ENCODE measurements at places on chromosomes 6 and 20.

DNA sequence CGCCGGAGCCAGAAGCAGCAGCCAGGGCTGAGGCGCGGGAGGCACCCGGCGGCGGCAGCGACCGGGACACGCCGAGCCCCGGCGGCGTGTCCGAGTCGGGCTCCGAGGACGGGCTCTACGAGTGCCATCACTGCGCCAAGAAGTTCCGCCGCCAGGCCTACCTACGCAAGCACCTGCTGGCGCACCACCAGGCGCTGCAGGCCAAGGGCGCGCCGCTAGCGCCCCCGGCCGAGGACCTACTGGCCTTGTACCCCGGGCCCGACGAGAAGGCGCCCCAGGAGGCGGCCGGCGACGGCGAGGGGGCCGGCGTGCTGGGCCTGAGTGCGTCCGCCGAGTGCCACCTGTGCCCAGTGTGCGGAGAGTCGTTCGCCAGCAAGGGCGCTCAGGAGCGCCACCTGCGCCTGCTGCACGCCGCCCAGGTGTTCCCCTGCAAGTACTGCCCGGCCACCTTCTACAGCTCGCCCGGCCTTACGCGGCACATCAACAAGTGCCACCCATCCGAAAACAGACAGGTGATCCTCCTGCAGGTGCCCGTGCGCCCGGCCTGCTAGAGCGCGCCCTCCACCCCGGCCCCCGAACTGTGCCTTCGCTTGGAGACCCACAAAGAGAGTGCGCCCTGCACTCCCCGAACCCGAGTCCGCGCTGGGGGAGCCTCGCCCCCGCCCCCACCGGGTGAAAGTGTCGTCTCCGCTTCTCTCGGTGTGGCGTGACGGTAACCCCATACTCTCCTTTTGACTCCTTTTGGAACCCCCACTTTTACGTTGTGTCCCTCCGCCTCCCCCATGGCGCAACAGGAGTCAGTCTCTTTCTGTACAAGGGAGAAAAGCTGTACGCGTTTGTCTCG, 1.6 kb downstream of the INSM1 start:
- DNase-seq: peak; percentile 53

DNA sequence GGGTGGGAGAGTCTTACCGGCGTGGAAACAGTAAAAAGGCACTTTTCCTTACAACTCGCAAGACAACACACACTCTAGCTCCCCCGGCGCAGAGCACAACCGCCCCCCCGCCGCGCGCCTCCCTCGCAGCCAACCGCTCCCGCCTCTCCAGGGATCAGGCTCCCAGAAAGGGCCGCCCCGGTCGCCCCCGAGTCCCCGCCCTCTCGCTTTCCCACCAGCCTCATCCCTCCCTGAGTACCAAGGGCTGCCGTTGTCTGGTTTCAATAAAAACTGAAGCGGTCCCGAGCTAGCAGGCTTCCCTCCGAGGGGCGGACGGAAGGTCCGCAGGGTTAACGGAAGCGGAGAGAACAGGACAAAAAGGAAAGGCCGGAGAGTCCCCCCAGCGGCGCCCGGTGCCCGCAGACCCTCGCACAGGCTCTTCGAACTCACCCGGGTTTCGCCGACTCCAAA, 804 bp downstream of the ELOVL5 start:
- DNase-seq: peak; percentile 70

DNA sequence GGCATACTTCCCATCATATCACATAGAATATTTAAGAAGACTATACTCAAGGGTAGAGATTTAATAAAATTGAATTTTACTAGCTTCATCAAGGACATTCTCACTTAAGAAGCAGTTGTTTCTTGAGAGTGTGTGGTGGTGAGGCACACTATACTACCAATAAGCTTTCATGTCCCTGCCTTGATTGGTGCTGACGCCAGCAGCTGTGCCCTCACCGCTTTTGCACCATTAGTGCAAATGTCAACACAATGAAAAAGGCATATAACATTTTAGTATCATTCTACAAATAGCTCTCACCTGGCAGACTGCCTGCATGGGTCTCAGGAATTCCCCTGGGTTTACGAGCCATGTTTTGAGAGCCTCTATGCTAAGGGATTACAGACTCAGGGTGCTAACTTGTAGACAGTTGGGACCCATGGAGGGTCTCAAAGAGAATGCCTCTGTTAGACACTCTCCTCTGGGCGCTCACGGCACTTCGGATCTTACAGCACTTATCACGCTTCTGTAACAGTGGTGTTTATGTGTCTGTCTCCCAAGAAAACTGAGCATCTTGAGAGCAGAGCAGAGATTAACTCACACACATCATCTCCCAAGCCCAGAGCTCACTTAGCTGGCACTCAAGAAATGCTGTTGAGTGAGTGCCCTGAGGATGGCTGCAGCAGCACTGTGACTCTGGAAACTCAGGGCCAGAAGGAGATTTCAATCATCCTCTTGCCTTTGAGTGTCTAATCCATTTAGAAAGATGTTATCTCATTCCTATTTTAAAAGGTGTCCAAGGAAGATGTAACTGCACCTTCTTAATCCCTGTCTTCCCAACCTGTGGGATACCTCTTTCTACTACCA, 143.3 kb upstream of the GPR6 start:
- no peak for DNase-seq

GRCh38 chr20:1929460-1929859, 34.3 kb downstream of the SIRPA start:
- no peak for DNase-seq

DNA sequence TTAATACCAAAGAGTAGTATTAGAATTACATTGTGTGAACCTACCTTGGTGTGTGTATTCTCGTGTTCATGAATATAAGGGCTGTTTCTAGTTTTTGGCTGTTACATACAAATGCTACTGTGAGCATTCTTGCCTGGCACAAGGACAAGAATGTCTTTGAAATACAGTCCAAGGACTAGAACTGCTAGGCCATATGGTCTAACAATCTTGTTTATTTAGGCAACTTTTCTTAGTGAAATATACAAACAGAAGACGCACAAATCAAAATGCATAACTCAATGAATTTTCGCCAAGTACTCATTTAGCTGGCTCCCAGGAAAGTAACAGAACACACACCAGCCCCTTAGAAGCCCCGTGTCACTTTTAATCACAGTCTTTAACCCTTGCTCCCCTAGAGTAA, 28.5 kb downstream of the KDM1B start:
- DNase-seq: no peak

DNA sequence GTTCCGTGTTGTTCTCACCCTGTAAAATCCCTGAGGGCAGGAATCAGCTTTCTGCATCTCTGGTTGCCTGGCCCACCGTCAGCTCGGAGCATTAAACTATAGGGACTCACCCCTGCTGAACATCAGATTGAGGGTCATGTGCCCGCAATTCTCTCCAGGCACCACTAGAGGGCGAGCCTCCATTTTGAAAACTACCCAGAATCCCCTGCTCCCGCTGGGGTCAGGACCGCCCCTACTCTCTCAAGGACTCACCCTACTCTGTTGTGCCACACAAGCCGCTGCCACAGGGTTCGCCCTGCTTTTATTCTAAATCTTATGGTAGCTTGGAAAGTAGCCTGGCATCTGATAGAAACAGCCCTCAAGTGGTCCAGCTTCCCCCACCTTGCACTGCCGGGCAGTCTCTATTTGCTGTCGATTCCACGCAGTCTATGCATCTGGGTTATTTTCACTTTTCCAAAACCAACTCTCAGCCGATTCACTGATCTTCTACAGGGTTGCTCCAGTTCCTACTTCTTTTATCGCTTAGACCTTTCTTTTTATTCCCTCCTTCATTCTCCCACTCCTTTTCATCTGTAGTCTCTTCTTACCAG, 244.1 kb upstream of the QKI start:
- peak; percentile 62 for DNase-seq

GRCh38 chr6:170066679-170067078, 224.2 kb downstream of the DLL1 start:
- DNase-seq: peak; percentile 0

- no peak for DNase-seq
Measured at GRCh38 chr6:121319112-121319553, 15.1 kb downstream of the TBC1D32 start.

DNA sequence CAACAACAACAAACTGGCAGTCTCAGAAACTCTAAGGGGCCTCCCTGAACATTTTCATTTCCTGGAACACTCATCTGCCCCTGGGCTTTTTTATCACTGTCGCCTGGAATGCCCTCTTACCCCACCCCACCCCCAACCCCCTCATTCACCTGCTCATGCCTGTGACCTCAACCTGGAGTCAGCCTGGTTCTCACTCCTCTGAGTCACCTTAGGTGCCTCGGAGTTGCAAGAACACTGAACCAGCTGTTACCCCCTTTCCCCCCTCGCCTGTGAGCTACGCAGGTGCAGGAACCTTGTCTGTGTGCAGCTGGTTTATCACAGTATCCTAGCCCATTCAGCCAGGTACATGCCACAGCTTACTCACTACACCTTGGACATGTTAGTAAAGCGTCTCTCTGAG, 12.8 kb upstream of the SNAI1 start:
- DNase-seq: no peak

- no peak for DNase-seq
Measured at GRCh38 chr6:167442245-167442644, 117.4 kb downstream of the TTLL2 start.

GRCh38 chr6:3482869-3483268, 26.0 kb upstream of the SLC22A23 start:
- no peak for DNase-seq

DNA sequence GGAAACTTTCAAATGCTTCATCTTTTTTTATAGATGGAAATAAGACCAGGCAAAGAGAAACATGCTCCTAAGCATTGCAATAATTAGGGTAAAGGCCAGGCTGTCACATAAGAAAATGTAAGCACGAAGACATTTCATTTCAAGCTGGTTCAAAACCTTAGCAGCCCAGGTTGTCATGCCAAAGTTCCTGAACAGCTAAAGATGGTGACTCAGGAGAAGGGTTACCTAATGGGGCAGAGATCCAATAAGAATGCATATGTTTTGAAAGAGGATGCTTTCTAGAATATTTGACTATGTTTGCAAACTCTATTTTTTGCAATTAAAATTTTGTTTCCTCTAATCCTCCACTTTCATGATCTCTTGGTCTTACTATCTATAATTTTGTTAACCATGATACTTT, 65.6 kb upstream of the PHACTR2 start:
- no peak for DNase-seq

- no peak for DNase-seq
Measured at GRCh38 chr6:24880451-24880850, 55.3 kb downstream of the RIPOR2 start.

GRCh38 chr6:35354361-35355135, 12.2 kb downstream of the PPARD start:
- DNase-seq: no peak

DNA sequence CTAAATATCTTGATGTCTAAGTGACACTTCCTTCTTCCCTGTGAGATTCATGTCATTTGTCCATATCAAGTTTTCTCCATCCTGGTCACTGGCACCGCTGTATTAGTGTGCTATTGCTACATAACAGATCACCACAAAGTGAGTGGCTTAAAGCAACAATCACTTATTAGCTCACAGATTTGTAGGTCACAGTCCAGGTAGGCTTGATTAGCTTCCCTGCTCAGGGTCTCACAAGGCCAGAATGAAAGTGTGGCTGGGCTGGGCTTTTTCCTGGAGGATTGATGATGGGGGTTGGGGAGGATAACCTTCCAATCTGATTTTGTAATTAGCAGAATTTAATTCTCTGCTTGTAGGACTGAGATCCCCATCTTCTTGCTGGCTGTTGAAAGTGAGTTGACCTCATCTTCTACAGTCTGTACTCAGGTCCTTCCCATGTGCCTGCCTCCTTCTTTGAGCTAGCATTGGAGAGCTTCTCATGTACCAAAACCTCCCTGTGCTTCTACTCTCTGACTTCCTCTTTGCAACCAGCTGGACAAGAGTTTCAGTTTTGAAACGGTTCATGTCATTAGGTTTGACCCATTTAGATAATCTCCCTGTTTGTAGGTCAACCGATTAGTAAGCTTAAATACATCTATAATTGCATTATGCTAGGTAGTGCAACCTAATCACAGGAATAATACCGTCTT, 152.4 kb upstream of the MAN1A1 start:
- DNase-seq: no peak

Measured in activated CD4-positive, alpha-beta T cell treated with anti-CD3 and anti-CD28 coated beads for 48 hours (primary cell).